ENCODE measurements at places on chromosomes 12 and 14.
A peak's percentile ranks its signal among the peaks of the same experiment; 100 is the strongest.

GRCh38 chr12:104825408-104825807, 132.7 kb downstream of the SLC41A2 start:
- DNase-seq: peak; percentile 41

GRCh38 chr12:108543652-108544051, 17.3 kb downstream of the SART3 start:
- DNase-seq: no peak

DNA sequence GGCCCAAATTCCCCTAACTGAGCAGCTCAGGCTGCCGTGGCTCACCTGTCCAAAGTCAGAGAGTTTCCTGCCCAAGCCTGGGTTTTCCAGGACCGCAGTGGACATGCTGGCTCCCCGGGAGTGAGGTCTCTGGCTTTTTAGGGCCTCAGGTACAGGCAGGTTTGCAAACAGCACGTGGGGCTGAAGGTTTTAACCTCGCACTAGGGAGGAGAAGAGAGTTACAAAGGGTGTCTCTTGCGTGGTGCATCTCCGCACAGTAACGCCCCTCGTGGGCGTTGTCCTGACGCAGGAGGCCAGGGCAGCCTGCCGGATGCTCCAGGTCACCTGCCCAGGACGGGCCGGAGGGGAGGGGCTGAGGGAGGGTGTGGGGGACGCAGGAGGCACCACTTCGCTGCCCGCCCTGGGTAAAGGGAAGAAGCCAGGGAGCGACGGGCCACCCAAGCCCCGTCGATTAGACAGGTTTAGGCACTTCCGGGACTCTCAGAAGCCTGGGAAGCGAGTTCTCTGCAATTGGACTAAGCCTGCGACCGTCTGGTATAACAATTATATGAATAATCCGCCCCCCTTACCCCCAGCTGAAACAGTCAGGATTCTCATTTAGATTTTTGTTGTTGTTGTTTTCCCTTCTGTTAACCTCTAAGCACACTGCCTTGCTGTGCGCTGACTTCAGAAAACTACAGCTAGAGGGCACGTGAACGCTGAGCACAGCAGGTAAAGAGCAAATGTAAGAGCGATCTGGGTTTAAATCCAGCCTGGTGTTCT, at the start of gene PAH:
Gene PAH (minus strand): TSS at position 219 of the 762 bp plus-strand sequence. CDS start 114 bp downstream, at position 105.
- DNase-seq: no peak

DNA sequence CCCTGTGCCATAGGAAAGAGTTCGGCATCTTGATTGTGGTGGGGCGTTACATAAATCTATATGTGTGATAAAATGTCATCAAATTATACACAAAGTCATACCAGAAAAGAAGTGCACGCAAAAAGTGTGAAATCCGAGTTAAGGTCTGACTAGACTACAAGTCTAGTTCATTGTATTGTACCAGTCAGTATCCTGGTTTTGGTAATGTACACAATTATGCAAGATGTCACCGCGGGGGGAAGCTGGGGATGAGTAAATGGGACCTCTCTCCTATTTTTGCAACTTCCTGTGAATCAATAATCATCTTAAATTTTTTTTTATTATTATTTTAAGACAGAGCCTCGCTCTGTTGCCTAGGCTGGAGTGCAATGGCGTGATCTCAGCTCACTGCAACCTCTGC, 43.2 kb upstream of the BCL11B start:
- no peak for DNase-seq

DNA sequence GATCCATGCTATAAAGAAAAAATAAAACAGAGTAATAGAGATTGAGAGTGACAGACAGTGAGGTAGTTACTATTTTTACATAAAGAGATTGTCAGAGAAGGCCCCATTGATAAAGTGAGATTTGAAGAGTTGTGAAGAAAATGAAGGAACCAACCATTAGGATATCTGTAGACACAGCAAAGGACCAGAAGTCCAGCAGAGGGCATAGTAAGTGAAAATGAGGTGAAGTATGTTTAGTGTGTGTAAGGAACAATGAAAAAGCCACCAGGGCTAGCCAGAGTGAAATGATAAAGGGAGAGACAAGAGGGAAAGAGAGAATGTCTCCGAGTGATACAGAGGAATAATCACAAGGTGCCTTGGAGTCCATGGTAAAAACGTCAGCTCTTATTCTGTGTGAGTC, 411.0 kb downstream of the NELL2 start:
- no peak for DNase-seq

DNA sequence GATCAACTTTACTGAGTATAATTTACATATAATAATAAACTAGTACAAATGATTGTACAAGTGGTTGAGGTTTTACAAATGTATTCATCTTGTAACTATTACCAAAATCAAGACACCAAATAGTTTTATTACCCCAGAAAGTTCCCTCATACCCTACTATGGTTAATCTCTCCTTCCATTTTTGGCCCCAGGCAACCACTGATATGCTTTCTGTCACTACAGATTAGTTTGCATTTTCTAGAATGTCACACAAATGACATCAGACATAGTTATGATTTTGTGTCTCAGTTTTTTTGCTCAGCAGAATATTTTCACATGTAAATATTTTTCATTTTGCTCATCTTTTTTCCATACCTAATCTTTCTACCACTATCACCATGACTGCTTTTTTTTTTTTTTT, 49.1 kb downstream of the TMX1 start:
- DNase-seq: no peak

DNA sequence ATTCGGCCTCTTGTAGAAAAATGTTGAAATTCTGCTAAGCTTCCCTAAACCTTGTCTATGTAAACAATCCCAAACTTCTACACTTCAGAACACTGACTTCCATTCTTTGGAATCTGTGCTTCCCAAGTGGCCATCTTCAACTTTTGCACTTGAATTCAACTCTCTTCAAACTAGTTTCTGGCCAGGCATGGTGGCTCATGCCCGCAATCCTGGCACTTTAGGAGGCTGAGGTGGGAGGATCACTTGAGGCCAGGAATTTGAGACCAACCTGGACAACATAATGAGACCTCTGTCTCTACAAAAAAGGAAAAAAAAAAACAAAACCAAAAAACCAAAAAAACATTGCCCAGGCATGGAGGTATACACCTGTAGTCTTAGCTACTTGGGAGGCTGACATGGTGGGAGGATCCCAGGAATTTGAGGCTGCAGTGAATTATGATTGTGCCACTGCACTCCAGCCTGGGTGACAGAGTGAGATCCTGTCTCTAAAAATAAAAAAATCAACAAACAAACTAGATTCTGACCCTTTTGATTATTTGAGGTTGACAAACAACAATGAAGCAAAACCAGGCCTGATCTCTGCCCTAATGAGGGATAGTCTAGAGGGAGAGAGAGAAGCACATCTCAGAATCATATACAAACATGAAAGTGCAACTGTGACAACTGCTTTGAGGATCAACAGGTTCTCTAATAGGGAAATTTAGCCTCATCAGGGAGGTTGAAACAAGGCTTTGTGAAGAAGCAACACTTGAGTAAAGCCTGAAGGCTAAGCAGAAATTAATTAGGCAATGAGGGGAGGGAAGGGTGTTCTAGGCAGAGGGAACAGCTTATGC, 11.6 kb upstream of the C12orf75 start:
- DNase-seq: no peak

DNA sequence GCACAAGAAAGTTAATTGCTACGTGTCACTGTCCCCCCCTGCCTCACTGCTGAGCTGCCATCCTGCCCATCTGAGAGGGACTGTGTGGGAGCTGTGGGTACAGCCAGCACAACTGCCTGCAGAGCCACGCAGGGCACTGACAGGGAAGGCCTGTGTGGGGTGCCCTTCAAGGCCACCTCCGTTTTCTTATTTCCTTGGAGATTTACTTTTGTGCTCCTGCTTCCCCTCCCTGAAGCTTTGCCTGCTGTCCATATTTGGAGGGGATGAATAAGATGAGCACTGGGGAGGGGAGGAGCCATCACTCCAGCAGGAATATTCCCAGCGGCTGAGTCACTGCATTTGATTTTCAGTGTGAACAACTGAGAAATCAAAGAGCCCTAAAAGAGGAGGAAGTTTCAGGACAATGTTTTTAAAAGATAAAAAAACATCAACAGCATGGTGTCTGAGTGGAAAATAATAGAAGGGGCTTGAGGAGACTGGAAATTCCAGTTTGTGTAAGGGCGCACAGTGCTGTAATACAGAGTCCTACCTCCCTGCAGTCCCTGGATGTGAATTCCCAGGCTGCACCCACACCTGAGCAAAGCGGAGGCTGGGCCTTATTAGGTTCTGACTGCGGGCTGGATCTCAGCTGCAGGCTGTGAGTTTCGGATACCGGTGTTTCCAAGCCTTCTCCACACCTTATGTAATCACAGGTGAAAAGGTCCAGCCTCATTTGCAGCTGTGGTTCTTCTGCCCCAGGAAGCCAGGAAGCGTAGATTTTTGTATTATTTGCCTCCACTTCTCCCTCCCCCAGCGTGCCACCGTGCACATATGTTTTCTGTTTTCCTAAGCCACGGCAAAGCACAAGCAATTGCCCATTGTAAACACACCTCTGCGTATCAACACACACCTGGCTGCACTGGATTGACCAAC, 192.6 kb upstream of the BCL2L14 start:
- no peak for DNase-seq

- DNase-seq: no peak
Measured at GRCh38 chr12:68805592-68806120, 2.3 kb upstream of the MDM2 start.

DNA sequence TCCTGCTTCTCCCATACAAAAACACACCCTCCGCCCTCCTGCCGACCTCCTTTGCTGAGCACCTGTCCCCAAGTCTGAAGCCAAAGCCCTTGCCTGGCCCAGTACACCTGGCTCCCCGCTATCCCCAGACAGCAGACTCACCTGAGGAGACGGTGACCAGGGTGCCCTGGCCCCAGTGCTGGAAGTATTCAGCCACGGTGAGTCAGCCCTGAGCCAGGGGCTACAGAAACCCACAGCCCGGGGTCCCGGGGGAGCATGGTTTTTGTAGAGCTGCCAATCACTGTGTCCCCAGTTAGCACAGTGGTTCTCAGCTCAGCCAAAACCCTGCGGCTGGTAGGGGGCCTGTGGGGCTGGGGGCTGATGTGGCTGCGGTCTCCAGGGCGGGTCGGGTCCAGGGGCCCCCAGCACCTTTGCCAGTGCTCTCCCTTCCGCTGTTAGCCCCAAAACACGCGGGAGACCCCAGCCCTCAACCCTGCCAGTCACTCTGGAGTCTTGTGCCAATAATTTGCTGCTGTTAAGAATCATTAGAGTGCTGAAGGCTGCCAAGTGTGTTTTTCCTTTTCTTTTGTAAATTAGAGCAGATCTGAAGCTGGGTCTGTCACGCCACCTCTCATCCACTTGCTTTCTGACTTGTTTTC, 339.0 kb downstream of the TMEM121 start:
- DNase-seq: no peak

DNA sequence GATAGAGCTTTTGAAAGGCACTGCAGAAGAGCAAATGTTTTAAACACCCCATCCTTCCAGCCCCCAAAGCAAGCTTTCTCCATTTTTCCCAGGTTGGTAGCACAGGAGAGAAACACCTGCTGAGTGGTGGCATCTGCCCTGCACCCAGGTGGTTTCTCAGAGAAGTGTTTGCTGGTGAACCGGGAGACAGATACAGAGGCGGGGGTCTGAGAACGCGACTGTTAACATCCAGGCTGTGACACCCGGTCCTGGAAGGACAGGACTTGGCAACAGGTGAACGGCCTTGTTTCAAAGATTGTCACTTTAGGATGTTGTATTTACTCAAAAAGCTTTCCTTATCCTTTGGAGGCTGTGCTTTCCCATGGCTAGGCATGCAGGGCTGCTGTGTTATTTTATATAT, 18.5 kb downstream of the MMAB start:
- DNase-seq: no peak

DNA sequence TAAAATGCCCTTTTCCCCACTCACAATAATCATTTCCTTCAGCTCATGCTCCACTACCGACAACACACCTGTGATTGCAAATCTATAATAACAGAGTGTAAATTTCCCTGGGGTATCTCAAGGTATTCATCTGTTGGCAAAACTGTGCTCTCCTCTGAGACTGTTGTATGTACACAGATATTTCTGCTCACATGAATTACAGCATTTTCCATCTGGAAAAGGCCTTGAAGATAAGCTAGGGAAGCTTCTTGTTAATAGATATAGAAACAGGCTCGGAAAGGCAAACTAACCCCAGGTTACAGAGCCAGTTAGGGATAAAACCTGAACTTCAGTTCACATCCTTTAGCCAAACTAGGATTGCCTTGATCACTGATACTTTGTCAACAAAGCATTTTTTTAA, 210.4 kb upstream of the KRR1 start:
- DNase-seq: no peak

DNA sequence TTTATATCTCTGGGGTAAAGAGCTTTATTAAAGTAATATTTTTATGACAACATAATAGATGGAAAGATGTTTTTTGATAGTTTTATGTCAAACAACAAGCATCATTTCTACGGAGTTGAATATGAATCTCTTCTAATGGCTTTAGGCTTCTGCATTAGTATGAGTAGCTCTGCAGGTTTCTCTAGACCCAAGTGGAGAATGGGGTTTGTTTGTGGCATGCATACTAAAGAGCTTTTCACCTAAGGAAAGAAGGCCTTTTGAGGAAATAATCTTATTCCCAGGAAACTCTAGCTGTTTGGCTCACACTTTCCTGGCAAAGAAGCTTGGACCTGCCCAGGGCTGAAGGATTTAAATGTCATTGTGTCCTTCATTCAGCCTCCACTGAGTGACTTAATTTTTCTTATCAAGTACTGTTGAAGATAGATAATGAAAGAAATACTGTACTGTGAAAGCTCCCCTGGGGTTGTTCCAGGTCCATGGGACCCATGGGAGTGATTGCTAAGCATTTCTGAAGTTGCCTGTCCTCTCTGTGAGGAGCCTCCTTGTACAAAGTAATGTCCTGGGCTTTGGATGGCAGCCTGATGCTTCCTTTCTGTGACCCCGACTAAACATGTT, 469.3 kb downstream of the LRIG3 start:
- no peak for DNase-seq

GRCh38 chr14:99718811-99719192, 34.7 kb downstream of the CYP46A1 start:
- no peak for DNase-seq

DNA sequence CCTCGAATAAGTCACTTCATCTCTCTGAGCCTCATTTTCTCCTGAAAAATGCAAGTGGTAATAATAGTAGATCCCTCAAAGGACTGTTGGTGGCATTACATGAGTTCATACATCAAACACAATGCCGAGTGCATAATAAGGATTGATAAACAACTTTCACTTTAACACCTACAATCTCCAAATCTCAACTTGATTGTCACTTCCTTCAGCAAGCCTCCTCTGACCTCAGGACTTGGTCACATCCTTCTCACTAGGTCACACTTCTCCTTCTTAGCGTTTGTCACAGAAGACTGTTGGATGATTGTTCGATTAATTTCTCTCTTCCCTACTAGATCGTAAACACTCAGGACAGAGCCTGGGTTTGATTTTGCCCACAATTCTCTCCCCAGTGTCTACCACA, 7.9 kb upstream of the PRKAB1 start:
- DNase-seq: no peak

Measured in hematopoietic multipotent progenitor cell treated with erythropoietin and hydrocortisone succinate and interleukin-3 and kit ligand, for 17 days (in vitro differentiated cells).